ENCODE measurements at places on chromosomes 12 and 14.

- DNase-seq: peak; percentile 77
These were observed 342 bp downstream of the DICER1 start for GRCh38 chr14:95157048-95157326.

GRCh38 chr12:52980650-52981423 lies 25.4 kb upstream of the EIF4B start:
- peak; percentile 93 for DNase-seq

GRCh38 chr12:11183011-11183410 lies 3.7 kb downstream of the TAS2R42 start:
- no peak for DNase-seq

DNA sequence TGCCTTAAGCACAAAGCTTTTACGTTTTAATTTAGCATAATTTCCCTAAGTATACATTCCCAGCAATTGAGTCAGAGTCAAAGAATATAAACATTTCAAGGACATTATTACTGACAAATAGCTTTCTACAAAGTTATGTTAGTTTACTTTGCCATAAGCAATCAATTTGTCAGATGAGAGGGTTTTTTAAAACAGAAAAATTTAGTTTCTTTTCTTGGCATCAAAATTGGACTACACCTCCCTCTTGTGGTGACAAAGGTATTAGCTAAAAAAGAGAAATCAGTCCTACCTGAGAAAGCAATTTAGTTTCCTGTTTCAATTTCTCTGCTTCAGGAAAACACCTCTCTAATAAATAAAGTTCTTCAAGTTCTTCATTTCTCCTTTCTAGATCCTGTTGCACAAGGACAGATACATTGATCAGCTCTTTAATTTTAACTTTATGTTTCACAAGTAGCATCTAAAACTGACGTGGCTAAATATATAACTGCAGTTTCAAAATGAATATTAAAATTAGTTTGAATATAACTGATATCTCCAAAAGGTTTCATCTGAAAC lies 39.9 kb downstream of the DNAI7 start:
- peak; percentile 8 for DNase-seq

GRCh38 chr12:30691122-30691879 lies 4.4 kb downstream of the IPO8 start:
- no peak for DNase-seq

- DNase-seq: no peak
These were observed 15.1 kb downstream of the ZDHHC22 start for GRCh38 chr14:77126461-77126990.

DNA sequence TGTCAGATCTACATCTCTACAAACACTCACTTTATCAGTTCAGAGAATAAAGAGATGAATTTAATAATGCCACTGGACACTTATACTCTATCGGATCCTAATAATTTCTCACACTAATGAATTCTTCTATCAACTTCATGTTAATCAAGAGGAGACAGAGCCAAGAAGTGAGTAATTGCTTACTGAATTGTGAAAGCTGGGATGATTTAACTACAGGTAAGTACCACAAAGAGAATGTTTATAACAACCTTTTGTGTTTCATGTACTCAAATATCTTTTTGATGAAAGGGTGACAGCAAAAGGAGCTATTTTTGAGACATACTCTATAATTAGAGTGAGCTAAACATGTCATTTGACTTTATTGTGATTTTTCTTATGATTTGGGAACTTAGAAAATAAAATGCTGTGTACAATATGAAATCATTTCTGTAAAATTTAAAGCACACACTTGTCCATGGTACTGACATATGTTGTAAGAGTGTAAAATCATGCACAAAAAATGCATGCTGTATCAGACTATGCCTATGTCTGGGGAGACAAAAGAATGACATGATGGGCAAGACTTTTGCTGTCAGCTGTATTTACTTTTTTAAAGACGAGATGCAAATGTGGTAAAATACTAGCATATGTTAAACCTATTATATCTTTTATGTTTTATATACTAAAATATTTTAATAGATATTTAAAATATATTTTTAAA lies 361.2 kb downstream of the CCER1 start:
- DNase-seq: no peak

GRCh38 chr12:1318327-1319031 lies 275.9 kb downstream of the FBXL14 start:
- no peak for DNase-seq

DNA sequence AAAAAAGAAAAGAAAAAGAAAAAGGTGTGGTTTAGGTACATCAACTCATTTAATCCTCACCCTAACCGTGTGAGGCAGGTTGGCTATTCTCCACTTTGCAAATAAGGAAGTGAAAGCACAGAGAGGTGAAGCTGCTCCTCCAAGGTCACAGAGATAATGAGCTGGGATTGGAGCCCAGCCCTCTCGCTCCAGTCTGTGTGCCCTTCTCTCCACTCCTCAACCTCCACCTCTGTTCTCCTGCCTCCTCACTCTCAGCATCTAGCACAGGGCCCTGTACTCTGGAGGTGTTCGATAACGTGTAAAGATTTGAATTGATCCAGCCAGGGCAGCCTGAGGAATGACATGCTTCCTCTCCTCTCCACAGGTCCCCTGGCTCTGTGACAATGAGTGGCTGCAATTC lies 502.3 kb downstream of the TMEM132D start:
- no peak for DNase-seq
